ENCODE measurements at places on chromosomes 4 and X. TPM values are rescaled to one million over a fixed set of nuclear protein-coding genes. Genes with fewer than 3 reads are reported as not detected.
A peak's percentile ranks its signal among the peaks of the same experiment; 100 is the strongest.

DNA sequence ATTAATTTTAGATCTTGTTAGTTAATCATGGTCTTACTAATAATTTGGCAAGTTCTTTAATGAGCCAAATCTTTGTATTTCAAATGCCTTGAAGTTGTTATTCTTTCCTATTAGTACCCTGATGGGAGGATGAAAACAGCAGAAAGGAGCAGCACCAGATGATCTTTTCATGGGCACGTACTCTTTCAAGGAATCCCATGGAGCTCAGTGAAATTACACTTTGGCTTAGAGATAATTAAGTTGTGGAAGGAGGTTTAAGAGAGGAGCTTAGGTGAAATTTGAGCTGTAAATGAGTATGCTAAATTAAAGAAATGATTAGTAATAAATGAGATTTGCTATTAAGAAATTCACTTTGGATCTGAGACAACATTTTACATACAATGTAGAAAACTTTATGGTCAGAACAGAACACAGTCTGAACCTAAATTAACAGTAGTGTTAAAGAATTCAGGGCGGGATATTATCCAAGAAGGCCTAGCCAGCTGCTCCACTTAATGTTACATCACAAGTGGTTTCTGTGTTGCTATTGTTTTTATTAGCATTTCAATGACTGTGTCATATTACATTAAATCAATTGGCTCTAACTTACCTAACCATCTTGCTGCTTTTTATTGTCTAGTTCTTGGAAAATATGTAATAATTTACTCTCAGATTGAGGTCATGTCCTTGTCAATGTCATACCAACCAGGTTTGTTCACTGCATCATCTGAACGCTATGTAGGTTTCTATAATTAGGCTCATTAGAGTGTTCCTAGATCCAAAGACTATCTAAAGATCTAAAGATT, 3.9 kb downstream of the MTHFD2L start:
- DNase-seq = no peak

DNA sequence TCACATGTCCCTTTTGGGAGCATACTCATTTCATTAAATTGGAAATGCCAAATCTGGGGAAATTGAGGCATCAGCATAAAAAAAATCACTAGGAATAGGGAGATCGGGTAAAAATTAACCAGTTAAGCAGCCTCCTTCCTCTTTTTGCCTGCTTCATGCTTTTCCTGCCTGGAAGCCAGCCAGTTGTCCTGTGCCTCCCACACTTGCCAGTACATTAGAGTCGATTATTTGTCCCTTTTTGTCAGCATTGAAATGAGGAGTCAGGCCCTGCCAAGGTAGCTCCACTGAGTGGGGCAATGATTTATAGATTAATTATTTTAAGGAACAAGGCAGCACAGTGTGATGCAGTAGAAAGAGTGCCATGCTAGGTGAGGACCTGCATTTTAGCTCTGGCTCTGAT, 55.3 kb downstream of the SH2D1A start:
- no peak for DNase-seq

DNA sequence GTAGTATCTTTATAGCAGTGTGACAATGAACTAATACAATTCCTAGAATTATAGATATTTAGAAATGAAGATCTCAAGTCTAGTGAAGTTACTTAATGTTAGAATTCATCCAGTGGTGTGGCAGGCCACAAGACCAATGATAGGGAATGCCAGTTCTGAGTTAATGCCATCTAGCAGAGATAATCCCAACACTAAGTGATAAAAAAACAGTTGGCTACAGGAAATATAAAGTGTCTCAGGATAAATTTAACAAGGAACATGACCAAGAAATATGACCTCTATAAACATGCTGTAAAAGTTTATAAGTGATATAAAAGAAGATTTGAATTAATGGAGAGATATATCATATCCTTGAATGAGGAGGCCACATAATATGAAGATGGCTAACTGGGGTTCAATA, 1790.5 kb upstream of the ADGRL3 start:
- DNase-seq = no peak

DNA sequence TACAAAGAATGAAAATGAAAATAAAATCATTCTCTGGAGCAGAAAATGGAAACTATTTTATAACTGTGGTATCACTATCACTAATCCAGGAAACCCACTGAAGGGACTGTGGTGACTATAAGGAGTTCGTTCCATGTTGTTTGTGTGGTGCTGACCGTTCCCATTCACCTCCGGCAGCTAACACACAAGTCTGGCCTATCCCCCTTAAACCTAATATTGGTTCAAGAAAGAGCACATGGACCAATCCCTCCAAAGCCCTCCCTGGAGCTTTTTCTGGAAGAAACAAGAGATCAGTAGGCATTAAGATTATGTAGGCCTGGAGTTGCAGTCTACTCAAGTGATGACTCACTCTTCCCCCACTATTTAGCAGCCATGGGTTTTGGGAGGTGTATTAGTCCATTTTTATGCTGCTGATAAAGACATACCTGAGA, 25.9 kb upstream of the FAM241A start:
- no peak for DNase-seq

DNA sequence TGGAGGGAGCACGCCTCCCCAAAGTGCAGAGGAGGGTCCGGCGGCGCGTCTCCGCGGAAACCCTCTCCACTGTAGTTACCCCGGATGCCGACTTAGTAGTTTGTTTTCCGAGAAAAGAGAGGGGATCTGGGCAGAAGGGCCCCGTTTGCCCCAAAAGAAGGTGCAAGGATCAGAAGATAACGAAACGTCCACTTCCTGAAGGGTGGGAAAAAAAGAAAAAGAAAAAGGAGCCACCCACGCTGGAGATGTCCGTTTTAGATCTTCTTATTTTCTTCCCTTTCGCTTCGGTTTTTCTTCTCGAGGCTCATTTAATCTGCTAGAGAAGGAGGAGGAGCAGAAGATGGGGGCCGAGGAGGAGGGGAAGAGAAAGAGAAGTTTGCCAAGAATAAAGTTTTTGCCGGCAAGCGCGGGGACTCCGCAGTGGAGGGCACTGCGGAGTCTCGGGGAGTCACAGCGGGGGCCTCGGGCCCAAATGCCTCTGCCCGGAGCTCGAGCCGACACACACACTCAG, 517 bp downstream of the LEF1 start:
- DNase-seq = no peak

GRCh38 chr4:33071535-33071934, 2351.4 kb downstream of the PCDH7 start:
- DNase-seq = no peak

DNA sequence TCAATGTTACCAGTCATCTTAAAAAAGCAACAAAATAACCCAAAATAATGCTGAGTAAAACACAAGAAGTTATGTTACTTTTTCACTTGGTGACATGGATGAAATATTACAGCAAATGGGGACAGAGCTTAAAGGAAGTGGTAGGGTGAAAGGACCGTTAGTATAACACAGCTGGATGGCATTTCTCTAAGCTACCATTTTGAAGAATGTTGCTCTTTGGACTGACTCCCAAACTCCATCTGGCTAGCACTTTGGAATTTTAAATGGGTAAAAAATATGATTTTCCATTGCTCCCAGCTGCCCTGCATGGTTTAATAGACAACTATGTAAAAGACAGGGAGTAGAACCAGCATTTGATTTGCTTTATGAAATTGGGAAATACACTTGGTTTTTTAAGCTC, 27.6 kb downstream of the CLCN5 start:
- no peak for DNase-seq

DNA sequence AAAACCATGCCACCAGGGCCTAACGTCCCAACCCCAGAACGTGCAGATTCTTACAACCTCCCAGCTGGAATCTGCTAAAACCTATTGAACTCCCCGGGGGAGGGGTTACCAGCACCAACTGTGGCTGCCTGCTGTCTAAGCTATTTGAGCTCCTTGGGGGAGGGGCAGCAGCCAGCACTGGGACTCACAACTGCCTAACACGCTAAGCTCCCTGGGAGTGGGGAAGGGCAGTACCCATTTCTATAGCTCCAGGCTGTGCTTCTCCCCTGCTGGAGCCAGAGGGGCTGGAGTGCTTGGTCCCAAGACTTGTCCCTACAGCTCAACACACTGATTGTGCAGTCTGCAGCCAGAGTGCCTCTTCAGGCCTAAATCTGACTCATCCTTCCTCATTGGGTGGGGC, 459.8 kb upstream of the FGF16 start:
- DNase-seq = no peak

DNA sequence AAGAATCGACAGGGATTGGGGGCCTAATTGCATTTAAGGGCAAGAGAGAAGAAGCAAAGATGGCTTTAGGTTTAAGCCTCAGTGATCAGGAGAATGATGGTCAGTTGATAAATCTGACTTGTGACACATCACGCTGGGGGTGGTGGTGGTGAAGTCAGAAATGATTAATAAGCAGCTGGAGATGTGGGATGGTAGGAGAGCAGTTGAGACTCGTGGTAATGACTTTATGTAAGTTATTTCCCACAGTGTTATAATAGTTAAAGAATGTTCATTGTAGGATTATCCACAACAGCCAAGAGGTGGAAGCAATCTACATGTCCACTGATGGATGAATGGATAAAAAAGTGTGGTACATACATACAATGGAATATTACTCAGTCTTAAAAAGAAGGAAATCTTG, 178.9 kb upstream of the GPC4 start:
- DNase-seq = no peak

GRCh38 chr4:94531991-94532789, 80.4 kb downstream of the PDLIM5 start:
- DNase-seq = no peak

DNA sequence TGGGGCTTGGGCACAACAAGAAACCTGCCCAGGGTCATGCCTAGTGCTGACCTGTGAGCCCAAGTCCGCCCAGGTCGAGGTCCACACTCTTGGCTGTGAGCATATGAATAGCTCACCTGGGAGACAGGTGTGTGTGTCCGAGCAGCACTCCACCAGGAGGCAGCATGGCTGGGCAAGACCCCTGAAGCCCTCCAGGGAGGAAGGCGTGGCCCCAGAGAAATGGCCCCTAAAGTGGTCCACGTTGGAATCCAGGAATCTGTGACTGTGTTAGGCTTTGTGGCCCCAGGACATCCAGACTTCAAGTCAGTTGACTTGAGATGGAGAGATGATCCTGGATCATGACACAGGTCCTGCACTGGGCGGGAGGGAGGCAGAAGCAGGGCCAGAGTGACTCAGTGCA, 138.8 kb downstream of the CPZ start:
- peak; percentile 67 for DNase-seq

GRCh38 chr4:84100071-84100470, 399.0 kb downstream of the NKX6-1 start:
- DNase-seq = no peak

GRCh38 chrX:91079342-91080114, 355.1 kb upstream of the PABPC5 start:
- DNase-seq = no peak

- DNase-seq = no peak
Observed at GRCh38 chr4:27873596-27873995, 1013.0 kb downstream of the STIM2 start.

- no peak for DNase-seq
Observed at GRCh38 chr4:163857903-163858302, 363.4 kb downstream of the TMA16 start.

Gene PITX2
- total RNA-seq = not detected

Gene SH3D19
- 31.2 TPM for total RNA-seq

Gene ODAPH
- not detected for total RNA-seq

Gene CLGN
- 0.60 TPM for total RNA-seq

Gene PPP4R3C
- total RNA-seq = not detected

Gene CTAG1A
- not detected for total RNA-seq

Gene PDE6B
- 2.3 TPM for total RNA-seq

Gene KLF8
- total RNA-seq = 1.2 TPM

Gene CDS1
- total RNA-seq = 0.30 TPM

Gene TLR2
- 1.7 TPM for total RNA-seq
